ENCODE measurements at places on chromosomes 12 and 14.

GRCh38 chr12:124210991-124211577 is 83.8 kb upstream of the RFLNA start:
- no peak for DNase-seq

GRCh38 chr14:55383541-55384140 is 28.0 kb downstream of the ATG14 start:
- no peak for DNase-seq

GRCh38 chr12:100154474-100155247 is 12.0 kb upstream of the BLTP3B start:
- DNase-seq, result peak; percentile 95

- DNase-seq, result peak; percentile 99
Measured at GRCh38 chr12:12890543-12891079, 751 bp upstream of the GPRC5A start.

DNA sequence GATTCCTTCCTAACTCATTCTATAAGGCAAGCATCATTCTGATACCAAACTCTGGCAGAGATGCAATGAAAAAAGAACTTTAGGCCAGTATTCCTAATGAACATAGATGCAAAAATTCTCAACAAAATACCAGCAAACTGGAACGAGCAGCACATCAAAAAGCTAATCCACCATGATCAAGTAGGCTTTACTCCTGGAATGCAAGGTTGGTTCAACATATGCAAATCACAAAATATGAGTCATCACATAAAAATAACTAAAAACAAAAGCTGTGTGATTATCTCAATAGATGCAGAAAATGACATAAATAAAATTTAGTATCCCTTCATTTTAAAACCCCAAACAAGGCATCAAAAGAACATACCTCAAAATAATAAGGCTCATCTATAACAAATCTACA is 98.9 kb downstream of the ACSS3 start:
- no peak for DNase-seq

DNA sequence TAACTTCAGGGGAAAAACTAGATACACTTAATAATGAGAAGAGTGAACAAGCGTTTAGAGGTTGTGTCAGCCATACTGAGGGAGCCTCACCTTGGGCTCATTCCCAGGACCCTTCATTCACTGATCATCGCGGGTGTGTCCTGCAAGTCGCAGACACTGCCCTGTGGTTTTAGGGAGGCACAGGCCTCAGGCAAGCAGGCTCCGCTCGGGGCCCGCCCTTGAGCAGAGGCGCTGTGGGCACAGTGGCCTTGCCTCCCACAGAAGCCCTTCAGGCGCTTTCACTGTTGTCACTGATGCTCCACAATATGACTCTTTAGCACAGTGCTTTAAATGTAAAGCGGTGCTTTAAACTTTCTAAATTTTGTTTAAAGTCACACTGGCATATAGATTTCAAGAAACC is 67.4 kb downstream of the DDX51 start:
- no peak for DNase-seq

DNA sequence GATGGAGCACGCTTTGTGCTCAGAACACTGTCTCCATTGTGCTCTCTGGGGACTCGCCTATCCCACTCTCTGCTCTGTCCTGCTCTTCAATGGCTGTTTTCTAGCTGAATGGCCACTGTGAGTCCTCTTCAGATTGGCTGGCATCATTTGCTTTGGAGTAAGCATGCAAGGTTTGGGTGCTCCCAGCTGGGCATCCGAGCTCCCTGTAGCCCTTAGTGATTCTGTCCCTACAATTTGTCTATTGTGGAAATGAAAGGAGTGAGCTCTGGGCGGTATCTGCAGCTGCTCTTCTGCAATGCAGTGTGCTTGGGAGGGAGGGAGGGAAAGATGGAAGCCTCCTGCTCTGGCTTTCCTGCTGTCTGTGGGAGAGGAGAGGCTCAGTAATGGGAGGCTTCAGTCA is 84.8 kb downstream of the SMOC1 start:
- no peak for DNase-seq

DNA sequence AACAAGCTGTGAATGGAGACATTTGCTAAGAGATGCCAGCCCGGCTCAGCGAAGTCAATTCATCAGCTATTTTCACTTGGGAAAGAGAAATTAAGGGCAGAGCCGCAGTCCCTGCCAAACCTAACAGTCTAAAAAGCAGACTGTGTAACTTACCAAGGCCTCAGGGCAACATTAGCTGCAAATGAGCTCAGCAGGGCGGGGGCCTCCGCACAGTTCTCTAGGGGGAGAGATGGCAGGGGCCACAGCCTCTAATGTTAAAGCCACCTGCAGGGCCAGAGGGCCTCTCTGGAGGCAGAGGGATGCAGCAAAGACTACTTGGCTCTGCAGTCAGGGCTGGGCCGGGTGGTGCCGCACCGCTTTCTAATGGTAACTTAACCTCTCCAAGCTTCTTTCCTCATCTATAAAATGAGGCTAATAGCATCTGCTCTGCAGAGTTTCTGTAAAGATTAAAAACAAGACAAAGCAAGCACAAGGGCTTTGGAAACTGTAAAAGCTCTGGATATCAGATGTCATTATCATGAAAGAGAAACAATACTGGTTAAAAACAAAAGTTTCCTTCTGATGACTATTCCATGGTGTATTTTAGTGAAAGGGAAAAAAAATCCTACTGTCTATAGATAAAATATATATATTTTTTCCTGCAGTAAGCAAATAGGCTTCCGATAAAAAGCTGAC is 13.4 kb upstream of the GPRC5A start:
- DNase-seq, result peak; percentile 87

- no peak for DNase-seq
Measured at GRCh38 chr12:66739266-66739665, 60.4 kb upstream of the GRIP1 start.

GRCh38 chr12:2501464-2502191 is 293.1 kb upstream of the FKBP4 start:
- DNase-seq, result no peak

- no peak for DNase-seq
Measured at GRCh38 chr12:57550641-57551549, 1.1 kb downstream of the KIF5A start.

DNA sequence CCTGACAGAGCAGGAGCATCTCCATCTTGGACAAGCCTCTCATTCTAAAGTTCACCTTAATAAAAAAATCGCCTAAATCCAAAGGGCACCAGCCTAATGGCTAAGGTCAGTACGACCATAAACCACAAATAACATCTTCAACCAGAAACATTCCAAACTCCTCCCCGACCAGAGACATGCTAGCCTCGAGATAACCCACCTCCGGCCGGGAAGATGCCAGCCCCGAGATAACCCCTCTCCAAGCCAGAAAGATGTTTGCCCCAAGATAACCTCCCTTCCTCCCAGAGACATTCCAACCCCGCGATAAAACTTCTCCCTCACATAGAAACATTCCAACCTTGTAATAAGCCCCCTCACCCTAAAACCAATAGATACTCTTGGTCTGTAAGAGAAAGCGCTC is 86.8 kb upstream of the PKP2 start:
- DNase-seq, result peak; percentile 95

- DNase-seq, result no peak
Measured at GRCh38 chr14:93018366-93018765, 95.4 kb downstream of the CHGA start.

DNA sequence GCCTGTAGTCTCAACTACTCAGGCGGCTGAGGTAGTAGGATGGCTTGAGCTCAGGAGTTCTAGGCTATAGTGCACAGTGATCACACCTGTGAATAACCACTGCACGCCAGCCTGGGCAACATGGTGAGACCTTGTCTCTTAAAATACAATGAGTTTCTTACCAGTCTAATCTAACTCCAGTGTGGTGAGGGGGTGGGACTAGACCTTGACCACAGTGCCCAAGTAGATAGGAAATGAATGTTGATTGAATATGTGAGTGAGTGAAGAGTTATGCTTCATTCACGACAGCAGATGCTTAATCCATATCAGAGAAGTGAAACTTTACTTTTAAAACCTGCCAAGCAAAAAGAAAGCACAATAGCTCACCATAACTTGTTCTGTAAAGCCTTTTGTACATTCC is 11.2 kb upstream of the AK7 start:
- no peak for DNase-seq
